ENCODE measurements at places on chromosomes 4 and X.
A peak's percentile ranks its signal among the peaks of the same experiment; 100 is the strongest.

DNA sequence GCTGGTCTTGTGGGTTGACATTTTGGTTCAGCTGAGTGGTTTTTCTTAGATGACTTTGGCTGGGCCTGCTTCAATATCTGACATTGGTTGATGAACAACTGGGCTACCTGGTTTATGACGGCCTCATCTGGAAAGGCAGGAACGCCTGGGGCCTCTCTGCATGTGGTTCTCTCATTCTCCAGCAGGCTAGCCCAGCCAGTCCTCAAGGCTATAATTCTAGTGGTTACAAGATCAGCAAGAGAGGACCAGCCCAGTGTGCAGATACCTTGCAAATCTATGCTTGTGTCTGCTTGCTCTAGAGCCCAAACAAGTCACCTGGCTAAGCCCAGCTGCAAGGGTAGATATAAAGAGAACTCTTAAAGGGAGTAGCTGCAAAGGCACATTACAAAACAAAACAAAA is 214.2 kb upstream of the PUDP start:
- DNase-seq, result no peak

DNA sequence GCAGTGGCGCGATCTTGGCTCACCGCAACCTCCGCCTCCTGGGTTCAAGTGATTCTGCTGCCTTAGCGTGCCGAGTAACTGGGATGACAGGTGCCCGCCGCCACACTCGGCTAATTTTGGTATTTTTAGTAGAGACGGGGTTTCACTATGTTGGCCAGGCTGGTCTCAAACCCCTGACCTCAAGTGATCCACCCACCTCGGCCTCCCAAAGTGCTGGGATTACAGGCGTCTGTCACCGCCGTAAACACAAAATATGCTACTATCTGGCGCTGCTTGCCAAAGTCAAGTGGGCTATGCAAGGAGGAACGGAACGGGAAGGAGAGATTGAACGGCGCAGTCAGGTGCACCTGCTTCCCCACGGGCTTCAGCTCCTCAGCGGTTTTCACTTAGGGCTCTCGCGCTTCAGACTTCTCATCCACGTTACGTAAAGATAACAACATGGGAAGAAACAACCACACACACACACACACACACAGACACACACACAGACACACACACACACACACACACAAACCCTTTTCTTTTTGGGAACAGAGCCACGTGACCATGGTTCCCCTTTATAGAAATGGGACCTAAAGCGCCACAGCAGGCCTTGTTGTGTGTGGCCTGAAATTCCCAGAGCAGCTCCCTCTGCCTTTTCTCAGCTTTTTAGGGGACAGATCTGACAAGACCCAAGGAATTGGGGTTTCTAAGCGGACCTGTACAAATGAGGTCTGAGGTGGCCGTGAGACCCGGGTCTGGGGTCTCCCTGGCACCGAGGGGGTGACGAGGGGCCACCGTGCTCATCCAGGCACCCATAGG is 1.5 kb downstream of the P2RY8 start:
- DNase-seq, result peak; percentile 62

GRCh38 chr4:155288999-155289398 is 80.6 kb downstream of the NPY2R start:
- DNase-seq, result no peak

DNA sequence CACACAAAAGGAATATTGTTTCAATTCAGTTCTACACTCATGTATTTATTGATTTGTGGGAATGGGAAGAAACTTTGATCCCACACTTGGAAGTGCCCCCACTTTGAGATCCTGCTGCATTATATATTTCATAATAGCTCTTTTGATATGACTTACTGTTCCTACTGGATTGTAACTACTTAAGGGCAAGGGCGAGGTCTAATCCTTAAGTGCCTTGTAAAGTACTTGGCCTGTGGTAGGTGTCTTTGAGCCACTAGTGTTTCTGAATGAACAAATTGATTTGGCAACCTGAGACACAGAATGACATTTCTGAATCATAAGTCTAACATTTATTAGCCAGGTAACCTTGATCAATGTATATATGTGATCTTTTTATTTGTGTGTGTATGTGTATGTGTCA is 767.2 kb downstream of the RAB28 start:
- no peak for DNase-seq

DNA sequence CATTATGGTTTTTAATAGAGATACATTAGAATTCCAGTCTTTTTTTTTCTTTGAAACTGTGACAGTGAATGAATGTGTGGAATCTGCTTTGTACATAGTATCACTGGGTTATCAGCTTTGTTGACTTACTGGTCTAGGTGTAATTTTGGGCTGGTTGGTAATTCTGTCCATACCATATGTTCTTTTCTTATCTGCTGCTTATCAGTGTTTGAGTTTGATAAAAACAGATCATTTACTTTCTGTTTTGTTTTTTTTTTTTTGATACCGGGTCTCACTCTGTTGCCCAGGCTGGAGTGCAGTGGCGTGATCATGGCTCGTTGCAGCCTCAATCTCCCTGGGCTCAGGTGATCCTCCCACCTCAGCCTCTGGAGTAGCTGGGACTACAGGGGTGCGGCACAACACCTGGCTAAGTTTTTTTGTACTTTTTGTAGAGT is 12.4 kb downstream of the WWC2 start:
- no peak for DNase-seq

Data from stimulated activated CD4-positive, alpha-beta T cell treated with anti-CD3 and anti-CD28 coated beads, Interleukin-15, amount 100 ng/mL, for 24 hours (primary cell).